Tibial artery (tissue), 4 donors: ENCODE measurements at places on chromosomes 11 and 22.
A peak's percentile ranks its signal among the peaks of the same experiment; 100 is the strongest.

GRCh38 chr11:1052133-1053011, 15.9 kb upstream of the MUC6 start:
- DNase-seq: peak; percentile 61

- no peak for DNase-seq
Observed at GRCh38 chr22:20632082-20632481, 124.7 kb downstream of the MED15 start.

DNA sequence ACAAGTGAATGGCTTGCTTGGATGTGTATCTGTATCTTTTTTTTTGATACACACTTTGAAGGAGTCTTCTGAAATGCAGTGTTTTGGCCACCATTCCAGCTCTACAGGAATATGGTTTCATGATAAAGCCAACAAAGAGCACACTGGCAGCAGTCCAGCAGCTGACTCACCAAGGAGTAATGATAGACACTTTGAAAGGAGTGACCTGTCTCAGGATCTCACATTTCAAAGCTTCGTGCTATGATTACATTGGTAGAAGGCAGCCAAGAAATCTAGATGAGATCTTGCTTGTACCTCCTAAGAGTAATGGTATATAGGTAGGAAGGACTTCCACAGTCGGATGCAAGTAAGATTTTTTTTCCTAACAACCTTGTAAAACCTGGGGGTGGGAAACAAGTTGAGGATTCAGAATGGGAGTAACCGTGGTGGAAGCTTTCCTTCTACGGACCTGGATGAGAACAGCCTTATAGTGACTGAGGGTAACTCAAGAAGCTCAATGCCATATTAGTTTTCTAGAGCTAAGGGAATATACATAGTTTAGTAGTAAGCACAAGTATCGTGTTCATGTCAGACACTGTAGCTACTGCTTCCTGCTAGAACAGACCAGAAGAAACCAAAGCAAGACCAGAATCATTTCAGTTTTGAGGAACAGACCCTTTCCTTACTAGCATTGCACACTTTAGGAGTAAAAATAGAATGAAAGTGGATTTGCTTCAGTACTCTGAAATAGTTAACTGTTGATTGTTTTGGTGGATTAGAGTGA, 25.0 kb downstream of the MTMR3 start:
- DNase-seq: no peak

GRCh38 chr22:42770941-42771647, 50.4 kb upstream of the A4GALT start:
- no peak for DNase-seq
